ENCODE measurements at places on chromosomes 6 and 20.
A peak's percentile ranks its signal among the peaks of the same experiment; 100 is the strongest.

- no peak overlapping the region for H3K4me3 ChIP-seq
- no peaks in the 10 kb centered on the region for H3K36me3 ChIP-seq
- H3K27ac ChIP-seq, result no peak overlapping the region
- H3K27me3 ChIP-seq, result no peaks in the 10 kb centered on the region
- DNase-seq, result no peak
These were observed 93.1 kb downstream of the JAG1 start for GRCh38 chr20:10580700-10581099.

DNA sequence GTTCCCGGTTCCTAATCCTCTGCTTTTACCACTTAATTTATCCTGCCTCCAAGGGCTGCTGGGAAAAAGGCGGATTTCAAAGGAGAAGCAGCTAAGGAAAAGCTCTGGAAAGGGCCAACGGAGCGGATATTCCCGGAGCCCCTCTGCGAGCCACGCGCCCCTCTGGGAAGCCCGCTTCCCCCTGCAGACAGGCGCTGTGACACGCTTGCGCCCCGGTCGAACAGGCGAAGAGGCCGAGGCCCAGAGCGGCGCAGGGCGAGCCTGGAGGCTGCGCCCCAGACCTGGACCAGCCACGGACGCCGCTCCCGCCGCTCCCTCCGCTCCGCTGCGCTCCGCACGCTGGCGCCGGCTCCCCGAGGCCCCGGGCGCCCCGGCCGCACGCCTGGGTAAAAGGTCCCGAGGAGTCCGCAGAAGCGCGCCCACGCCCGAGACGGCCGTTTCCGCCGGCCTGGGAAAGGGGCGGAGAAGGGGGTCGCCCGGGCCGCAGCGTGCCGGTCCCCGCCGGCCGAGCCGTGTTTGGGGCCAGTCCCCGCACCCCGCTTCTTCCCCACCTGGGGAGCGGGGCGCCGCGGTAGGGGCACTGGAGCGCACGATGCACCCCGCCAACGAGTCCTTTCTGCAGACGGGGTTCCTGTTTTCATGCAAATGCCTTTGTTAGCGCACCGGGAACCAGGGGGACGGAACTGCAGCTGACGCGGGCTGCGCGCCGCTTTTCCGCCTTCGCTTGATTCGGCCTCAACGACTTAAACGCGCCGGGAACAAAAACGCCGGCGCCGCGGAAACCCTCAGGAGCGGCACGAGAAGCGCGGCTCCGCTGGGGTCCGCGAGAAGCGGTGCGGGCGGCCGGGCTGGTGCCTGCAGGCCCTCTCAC lies 91.9 kb upstream of the SIRPA start:
- peaks cover 51% of the 10 kb centered on the region for H3K27me3 ChIP-seq
- H3K27ac ChIP-seq, result no peak overlapping the region
- peak overlapping the region; percentile 71 for H3K4me3 ChIP-seq
- peak; percentile 93 for DNase-seq
- H3K4me1 ChIP-seq, result peaks cover 6% of the 10 kb centered on the region
- H3K36me3 ChIP-seq, result no peaks in the 10 kb centered on the region

DNA sequence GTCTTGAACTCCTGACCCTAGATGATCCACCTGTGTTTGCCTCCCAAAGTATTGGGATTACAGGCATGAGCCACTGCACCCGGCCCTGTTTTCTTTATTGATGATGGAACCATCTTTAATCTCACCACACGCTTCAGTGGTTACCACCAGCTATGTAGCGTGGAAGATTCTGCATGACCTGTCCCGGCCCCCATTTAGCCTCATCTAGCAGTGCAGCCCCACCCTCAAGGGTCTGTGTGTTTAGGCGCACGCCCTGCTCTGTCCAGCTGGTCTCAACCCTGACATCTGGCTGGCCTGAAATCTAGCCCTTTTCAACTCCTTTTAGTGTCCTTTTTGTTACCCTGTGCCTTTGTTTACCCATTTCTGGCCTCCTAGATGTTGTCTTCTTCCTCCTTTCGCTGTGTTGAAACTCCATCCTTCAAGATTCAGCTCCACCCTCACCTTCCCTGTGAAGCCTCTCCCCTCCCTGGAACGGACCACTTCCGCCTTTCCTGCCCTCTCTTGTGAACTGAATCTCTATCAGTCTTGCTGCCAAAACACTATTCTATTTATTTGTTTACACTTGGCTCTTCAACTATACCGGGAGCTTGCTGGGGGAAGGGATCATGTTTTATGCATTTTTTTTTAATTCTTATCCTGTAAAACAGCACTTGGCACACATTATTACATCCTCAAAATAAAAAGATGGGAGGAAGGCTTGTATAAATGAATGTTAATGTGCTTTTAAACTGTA lies 101.0 kb upstream of the MTHFD1L start:
- H3K27ac ChIP-seq, result no peak overlapping the region
- no peaks in the 10 kb centered on the region for H3K27me3 ChIP-seq
- H3K4me1 ChIP-seq, result peaks cover 42% of the 10 kb centered on the region
- no peaks in the 10 kb centered on the region for H3K36me3 ChIP-seq

DNA sequence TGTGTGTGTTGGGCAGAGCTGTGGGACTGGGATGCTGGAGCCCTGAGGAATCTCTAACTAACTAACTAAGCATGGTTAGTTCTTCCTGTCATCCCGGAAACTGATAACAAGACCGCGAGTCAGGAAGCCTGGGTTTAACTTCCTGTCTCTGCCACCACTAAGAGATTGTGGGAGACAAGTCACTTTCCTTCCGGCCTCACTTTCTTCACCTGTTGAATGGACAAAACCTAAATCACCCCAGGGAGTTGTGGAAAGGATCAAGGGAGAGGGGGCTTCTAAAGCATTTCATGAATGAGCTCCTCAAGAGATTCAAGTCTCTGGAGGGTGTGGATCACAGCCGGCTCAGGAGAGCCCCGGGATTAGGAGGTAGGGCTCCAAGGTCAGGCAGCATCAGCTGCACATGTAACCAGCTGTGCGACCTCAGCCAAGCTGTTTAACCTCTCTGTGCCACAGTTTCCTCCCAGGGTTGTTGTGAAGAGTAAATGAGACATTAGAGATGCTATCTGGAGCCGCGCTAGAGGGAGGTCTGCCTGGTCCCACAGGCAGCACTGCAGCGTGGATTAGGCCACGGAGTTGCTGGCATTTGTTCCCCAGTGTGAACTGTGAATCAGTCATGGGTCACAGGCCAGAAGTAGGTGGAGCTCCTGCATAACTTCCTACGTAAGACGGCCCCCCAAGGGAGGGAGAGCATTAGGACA lies 105.1 kb downstream of the TOX2 start:
- H3K36me3 ChIP-seq, result no peaks in the 10 kb centered on the region
- DNase-seq, result peak; percentile 23
- peaks cover 3% of the 10 kb centered on the region for H3K4me1 ChIP-seq
- no peak overlapping the region for H3K4me3 ChIP-seq

GRCh38 chr6:16166871-16167608 lies 38.2 kb downstream of the MYLIP start:
- DNase-seq, result no peak
- no peaks in the 10 kb centered on the region for H3K27me3 ChIP-seq
- no peaks in the 10 kb centered on the region for H3K36me3 ChIP-seq
- no peak overlapping the region for H3K27ac ChIP-seq

DNA sequence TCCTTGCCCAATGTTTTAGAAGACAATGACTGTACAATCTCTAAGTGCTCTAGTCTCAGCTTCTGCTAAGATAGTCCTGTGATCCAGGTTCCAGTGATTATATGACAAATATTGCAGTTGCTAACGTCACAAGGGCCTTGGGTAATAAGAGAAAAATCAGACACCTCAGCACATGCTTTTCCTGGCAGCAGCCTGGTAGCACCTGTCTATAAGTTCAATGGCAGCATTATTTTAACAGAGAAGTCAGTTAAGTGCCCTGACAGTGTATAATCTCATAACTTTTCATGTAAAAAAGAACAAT lies 121.3 kb upstream of the BCLAF1 start:
- no peak for DNase-seq
- H3K4me3 ChIP-seq, result no peak overlapping the region
- H3K27me3 ChIP-seq, result no peaks in the 10 kb centered on the region
- no peaks in the 10 kb centered on the region for H3K36me3 ChIP-seq
- H3K27ac ChIP-seq, result no peak overlapping the region

GRCh38 chr6:167699141-167699931 lies 127.4 kb upstream of the AFDN start:
- H3K4me3 ChIP-seq, result no peak overlapping the region
- no peaks in the 10 kb centered on the region for H3K36me3 ChIP-seq
- no peaks in the 10 kb centered on the region for H3K27me3 ChIP-seq
- no peak overlapping the region for H3K27ac ChIP-seq
- no peak for DNase-seq

DNA sequence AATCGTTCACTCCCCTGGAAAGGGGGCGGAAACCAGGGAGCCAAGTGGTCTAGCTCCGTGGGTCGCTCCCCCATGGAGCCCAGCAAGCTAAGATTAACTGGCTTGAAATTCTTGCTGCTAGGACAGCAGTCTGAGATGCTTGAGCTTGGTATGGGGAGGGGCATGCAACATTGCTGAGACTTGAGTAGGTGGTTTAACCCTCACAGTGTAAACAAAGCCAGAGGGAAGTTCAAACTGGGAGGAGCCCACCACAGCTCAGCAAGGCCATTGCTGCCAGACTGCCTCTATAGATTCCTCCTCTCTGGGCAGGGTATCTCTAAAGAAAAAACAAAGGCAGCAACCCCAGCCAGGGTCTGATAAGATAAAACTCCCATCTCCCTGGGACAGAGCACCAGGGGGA lies 43.2 kb downstream of the COL21A1 start:
- no peak for DNase-seq
- H3K36me3 ChIP-seq, result no peaks in the 10 kb centered on the region
- H3K4me3 ChIP-seq, result no peak overlapping the region

GRCh38 chr20:11845340-11845739 lies 72.4 kb upstream of the BTBD3 start:
- H3K27me3 ChIP-seq, result no peaks in the 10 kb centered on the region
- H3K36me3 ChIP-seq, result no peaks in the 10 kb centered on the region
- DNase-seq, result no peak

- no peaks in the 10 kb centered on the region for H3K36me3 ChIP-seq
- H3K4me1 ChIP-seq, result peaks cover 36% of the 10 kb centered on the region
- no peak overlapping the region for H3K4me3 ChIP-seq
- no peaks in the 10 kb centered on the region for H3K27me3 ChIP-seq
These were observed 228.1 kb downstream of the FOXC1 start for GRCh38 chr6:1837826-1838225.

GRCh38 chr6:35945650-35946025 lies 24.7 kb upstream of the SRPK1 start:
- no peaks in the 10 kb centered on the region for H3K36me3 ChIP-seq
- H3K27me3 ChIP-seq, result no peaks in the 10 kb centered on the region
- no peak overlapping the region for H3K27ac ChIP-seq
- H3K4me3 ChIP-seq, result no peak overlapping the region

- H3K27ac ChIP-seq, result peak overlapping the region; percentile 87
- H3K4me1 ChIP-seq, result peaks cover 88% of the 10 kb centered on the region
- no peaks in the 10 kb centered on the region for H3K27me3 ChIP-seq
These were observed 70.7 kb upstream of the TRAF3IP2 start for GRCh38 chr6:111676383-111676782.

- no peak for DNase-seq
- no peak overlapping the region for H3K4me3 ChIP-seq
- H3K27me3 ChIP-seq, result no peaks in the 10 kb centered on the region
- H3K36me3 ChIP-seq, result no peaks in the 10 kb centered on the region
- no peaks in the 10 kb centered on the region for H3K4me1 ChIP-seq
These were observed 823.7 kb upstream of the MAN1A1 start for GRCh38 chr6:120173250-120173649.

- H3K36me3 ChIP-seq, result no peaks in the 10 kb centered on the region
- H3K27ac ChIP-seq, result no peak overlapping the region
- H3K4me1 ChIP-seq, result no peaks in the 10 kb centered on the region
These were observed 3.9 kb upstream of the C4A start for GRCh38 chr6:31977816-31978431.

DNA sequence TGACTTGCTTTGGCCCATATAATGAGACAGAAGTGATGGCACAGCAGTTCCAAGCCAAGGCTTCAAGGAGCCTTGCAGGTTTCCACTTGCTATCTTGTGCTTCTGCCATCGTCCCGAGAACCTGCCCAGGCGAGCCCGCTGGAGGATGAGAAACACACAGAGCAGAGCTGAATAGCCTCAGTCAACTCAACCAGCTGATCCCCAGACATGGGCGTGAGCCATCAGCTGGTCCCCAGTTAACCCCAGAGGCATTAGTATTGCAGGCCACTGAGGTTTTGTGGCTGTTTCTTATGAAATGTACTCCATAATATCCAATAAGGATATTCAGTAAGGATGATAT lies 81.7 kb upstream of the SHLD1 start:
- no peaks in the 10 kb centered on the region for H3K27me3 ChIP-seq
- no peak overlapping the region for H3K4me3 ChIP-seq
- no peak for DNase-seq
- H3K36me3 ChIP-seq, result no peaks in the 10 kb centered on the region
- H3K4me1 ChIP-seq, result no peaks in the 10 kb centered on the region

- H3K27ac ChIP-seq, result no peak overlapping the region
- DNase-seq, result no peak
- H3K4me1 ChIP-seq, result peaks cover 17% of the 10 kb centered on the region
- H3K4me3 ChIP-seq, result no peak overlapping the region
- H3K27me3 ChIP-seq, result no peaks in the 10 kb centered on the region
These were observed 89.5 kb upstream of the AKIRIN2 start for GRCh38 chr6:87791485-87791884.

- no peak for DNase-seq
- H3K4me1 ChIP-seq, result peaks cover 10% of the 10 kb centered on the region
- H3K27me3 ChIP-seq, result no peaks in the 10 kb centered on the region
- no peak overlapping the region for H3K4me3 ChIP-seq
These were observed 114.2 kb downstream of the MAP3K7 start for GRCh38 chr6:90472716-90473115.

GRCh38 chr6:89597988-89598387 lies 40.6 kb downstream of the LYRM2 start:
- no peaks in the 10 kb centered on the region for H3K4me1 ChIP-seq
- H3K27me3 ChIP-seq, result no peaks in the 10 kb centered on the region
- no peak for DNase-seq
- no peak overlapping the region for H3K27ac ChIP-seq
- H3K36me3 ChIP-seq, result no peaks in the 10 kb centered on the region
- no peak overlapping the region for H3K4me3 ChIP-seq

- H3K27ac ChIP-seq, result no peak overlapping the region
- H3K27me3 ChIP-seq, result peaks cover 18% of the 10 kb centered on the region
- no peak for DNase-seq
- H3K4me1 ChIP-seq, result peaks cover 4% of the 10 kb centered on the region
These were observed 141.2 kb downstream of the GRM4 start for GRCh38 chr6:34004706-34005105.

DNA sequence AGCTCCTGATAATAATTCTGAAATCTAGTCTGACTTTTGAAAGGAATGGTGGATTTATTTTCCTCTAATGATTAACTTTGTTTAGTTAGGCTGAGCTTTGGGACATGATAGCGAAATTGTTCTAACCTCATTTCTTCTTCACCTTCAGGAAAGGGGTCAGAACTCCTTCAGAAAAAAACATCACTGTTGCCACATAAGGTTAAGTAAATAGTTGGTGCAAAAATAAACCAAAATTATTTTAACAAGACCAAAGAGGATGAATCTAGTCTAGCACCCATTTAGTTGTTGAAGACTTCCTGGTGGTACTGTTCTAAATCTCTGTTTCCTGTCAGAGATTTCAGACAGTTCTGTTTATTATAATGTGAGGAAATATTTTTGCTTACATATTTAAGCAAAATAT lies 379.8 kb downstream of the UTRN start:
- H3K27ac ChIP-seq, result no peak overlapping the region
- H3K4me3 ChIP-seq, result no peak overlapping the region
- peaks cover 22% of the 10 kb centered on the region for H3K4me1 ChIP-seq
- H3K27me3 ChIP-seq, result no peaks in the 10 kb centered on the region
- DNase-seq, result no peak

Data from neural progenitor cell (in vitro differentiated cells).